ENCODE measurements at places on chromosomes 7 and 10.

- no peak for DNase-seq
These were observed 1.5 kb upstream of the ZNF438 start for GRCh38 chr10:31033147-31033546.

DNA sequence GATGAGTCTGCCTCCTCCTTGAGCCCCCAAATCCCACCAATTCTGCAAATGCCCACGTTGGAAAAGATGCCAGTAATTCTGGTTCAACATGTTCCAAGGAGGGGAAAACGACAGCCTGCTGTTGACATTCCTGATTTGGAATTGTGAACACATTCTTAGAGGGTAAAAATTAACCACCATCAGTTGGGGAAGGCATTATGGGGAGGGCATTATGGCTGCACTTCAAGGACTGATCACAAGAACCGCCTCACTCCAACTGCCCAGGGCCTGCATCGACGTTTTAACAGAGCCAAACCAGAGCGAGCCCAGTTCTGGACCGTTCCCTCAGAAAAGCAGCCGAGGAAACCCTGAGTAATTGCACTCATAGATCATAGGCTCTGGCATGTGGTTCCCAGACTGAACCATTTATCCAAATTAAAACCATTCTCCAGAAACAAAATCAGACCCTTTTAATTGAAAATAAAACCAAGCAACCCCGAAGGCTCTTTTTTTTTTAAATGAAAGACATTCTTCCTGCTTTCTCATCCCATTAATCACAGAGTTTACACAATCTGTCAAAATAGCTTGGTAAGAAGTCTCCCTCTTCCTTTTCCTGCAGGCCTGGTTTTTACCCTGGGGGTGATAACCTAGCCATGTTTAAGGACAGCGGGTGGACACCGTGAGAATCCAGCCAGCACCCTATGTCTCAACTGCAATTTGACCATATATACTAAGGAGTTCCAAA is 8.0 kb downstream of the TNS3 start:
- DNase-seq, result no peak

DNA sequence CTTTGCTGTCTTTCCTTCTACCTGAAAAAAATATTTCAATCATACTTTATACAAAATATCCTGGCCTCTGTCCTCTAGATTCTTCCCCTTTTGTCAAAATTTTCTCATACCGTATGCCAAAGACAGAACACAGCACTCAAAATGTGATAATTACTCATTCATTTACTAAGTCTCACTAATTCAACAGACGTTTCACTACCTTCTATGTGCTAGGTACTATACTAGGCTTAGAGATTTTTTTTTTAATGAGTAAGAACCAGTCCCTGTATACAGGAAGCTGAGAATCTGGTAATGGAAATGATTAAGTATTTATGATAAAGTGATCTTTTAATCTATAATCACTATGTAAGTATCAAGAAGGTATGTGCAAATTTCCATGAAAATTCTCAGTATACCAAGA is 128.0 kb downstream of the ELAPOR2 start:
- DNase-seq, result no peak

DNA sequence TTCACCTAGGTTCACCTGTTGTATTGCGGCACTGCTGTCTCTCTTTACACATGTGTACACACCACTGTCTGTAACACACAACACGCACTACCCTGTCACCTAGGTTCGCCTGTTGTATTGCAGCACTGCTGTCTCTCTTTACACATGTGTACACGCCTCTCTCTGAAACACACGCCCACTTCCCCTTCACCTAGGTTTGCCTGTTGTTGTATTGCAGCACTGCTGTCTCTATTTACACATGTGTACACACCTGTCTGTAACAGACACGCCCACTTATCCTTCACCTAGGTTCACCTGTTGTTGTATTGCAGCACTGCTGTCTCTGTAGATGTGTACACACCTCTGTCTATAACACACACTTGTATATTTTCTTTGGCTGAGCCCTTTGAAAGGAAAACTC is 51.5 kb downstream of the WDR37 start:
- no peak for DNase-seq

GRCh38 chr7:49398746-49399145 is 374.7 kb upstream of the VWC2 start:
- no peak for DNase-seq

GRCh38 chr10:71712170-71712569 is 7.4 kb downstream of the C10orf105 start:
- DNase-seq, result no peak

DNA sequence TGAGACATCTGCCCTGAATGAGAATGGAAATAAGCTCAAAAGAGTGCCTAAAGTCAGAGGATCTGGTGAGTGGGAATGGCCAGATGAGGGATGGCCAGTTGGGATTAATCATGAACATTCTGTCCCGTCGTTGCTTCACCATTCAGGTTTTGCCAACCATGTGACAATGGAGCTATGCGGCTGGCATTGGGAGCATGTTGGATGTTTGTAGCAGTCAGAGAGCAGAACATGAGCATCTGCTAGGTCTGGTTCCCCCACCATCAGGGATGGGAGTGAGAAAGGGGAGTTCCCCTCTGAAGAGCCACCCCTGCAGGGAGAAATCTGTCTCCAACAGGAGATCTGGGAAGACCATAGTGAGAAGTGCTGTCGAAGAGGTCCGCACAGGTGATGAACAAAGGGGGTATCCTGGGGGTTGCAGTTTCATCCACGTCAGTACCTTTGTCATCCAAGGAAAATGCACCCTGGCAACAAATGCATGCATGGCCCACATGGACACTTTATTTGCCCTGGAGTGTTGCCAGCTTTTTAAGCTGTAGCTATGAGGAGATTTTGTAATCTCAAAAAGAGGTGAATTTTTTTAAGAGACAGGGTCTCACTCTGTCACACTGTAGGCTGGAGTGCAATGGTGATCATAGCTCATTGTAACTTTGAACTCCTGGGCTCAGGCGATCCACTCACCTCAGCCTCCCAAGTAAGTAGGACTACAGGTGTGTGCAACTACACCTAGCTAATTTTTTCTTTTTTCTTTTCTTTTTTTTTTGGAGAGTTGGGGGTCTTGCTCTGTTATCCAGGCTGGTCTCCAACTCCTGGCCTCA is 190.2 kb downstream of the CAMK1D start:
- DNase-seq, result no peak

DNA sequence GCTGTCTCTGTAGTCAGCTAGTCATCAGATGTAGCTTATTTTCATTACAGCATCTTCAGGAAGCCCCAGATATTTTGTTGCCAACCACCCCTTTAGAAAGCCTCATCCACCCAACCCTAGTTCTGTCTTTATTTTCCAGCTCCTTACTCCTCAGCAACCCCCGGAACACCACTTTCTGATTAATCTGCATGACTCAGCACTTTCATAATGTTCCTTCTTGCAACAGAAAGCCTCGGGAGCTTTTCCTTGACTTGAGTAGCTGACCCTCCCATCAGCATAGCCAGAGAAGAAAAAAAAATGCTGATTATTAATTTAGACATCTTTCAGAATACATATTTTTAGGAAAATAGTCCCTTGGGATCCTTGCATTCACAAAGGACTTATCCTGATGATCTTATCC is 244.0 kb upstream of the CXCL12 start:
- DNase-seq, result no peak

DNA sequence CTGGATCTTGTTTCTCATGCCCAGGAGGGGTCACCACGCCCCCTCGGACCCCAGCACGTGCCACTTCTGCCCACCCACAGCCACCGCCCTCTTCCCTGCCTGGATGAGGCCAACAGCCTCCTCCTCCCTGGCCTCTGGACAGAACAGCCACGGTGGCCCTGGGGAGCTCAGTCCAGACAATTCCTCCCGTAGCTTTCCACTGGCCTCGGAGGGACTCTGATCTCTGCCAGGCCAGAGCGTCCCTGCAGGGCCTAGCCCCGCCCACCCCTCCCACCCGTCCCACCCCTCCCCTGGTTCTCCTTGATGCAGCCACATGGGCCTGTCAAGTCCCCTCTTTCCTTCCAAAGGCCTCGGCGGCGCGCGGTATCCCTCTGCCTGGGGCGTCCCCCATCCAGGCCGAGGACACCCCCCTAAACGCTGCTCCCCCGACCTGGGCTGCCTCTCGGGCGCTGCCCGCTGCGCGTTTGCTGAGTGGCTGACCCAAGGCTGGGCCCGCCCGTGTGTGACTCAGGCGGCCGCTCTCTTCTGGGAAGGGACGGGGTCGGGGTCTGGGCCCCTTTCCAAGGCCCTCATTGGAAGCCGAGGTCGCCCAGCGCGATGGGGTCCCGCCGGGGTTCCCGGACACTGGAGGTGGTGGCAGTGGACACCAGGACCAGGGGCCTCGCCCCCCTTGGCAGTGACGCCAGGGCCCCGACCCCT is 557 bp downstream of the TMEM120A start:
- DNase-seq, result peak; percentile 14

DNA sequence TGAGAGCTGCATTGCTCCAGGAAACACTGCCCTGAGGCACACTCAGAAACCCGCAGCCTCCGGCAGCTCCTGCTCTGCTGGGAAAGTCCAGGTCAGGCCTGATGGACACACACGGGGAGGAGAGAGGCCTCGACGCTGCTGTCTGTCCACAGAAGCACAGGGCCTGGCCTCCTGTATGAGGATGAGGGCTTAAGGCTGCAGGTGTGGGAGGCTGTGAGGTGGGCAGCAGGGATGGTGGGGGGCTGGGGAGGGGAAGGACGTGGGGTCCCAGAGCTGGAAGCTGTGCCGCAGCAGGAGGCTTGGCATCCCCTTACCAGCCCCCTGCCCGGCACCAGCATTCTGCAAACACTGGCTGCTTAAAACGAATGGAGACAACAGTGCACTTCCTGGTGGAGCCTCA is 186.2 kb downstream of the DNAJB6 start:
- DNase-seq, result no peak

- no peak for DNase-seq
These were observed 8.9 kb upstream of the CYREN start for GRCh38 chr7:135179321-135179925.
